NCI-H1436 treated with DMSO at 0.1 percent for 48 hours (cell line): ENCODE measurements at places on chromosomes 3 and 15.

DNA sequence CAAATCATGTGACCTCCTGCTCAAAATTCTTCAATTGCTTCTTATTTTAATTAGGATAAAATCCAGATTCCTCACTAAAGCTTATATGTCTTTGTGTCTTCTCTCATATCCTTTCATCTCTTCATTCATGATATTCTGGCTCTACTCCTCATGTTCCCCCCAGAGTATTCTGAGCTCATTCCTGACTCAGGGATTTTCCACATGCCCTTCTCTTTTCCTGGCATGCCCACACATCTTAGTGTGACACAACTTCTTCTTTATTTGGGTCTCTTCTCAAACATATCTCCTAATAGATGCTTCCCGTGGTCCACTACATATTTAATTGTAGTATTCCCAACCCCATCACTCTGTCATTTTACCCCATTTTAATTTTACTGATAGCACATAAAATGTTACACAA, 15.2 kb upstream of the MBNL1 start:
- DNase-seq: no peak

GRCh38 chr3:114675104-114675503, 381.3 kb downstream of the TIGIT start:
- DNase-seq: no peak

GRCh38 chr3:119937229-119937628, 155.3 kb downstream of the NR1I2 start:
- DNase-seq: no peak

GRCh38 chr3:39181408-39182335, 10.7 kb downstream of the XIRP1 start:
- no peak for DNase-seq

- DNase-seq: no peak
Measured at GRCh38 chr3:98778852-98779413, 15.8 kb downstream of the ST3GAL6 start.

- DNase-seq: no peak
Measured at GRCh38 chr3:173591401-173591800, 193.9 kb downstream of the NLGN1 start.

DNA sequence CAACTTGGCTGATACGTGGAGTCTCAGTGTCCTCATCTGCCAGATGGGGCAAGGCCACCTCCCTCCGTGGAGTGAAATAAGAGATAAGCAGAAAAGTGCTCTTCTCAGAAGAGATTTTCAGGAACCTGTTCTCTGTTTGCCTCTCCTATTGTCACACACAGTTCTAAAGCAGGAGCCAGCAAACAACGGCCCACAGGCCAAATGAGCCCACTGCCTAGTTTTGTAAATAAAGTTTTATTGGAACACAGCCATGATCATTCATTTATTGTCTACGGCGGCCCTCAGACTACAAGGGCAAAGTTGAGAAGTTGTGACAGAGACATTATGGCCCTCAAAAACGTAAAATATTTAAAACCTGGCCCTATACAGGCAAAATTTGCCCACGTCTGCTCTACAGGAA, 256.8 kb upstream of the IGF1R start:
- no peak for DNase-seq

GRCh38 chr3:148697306-148698189, at the start of gene AGTR1:
TSS of gene AGTR1 (plus strand) at chr3:148697903. CDS start at chr3:148741036, 43,133 bp downstream.
- no peak for DNase-seq

- DNase-seq: no peak
Measured at GRCh38 chr15:43218908-43219706, 1.7 kb downstream of the EPB42 start.

GRCh38 chr3:132504375-132504933, 87.2 kb downstream of the DNAJC13 start:
- DNase-seq: no peak

GRCh38 chr3:197749601-197750395, at the start of gene FYTTD1:
TSS of gene FYTTD1 (plus strand) at chr3:197749883. CDS start at chr3:197749972, 89 bp downstream.
- DNase-seq: peak; percentile 40

- peak; percentile 35 for DNase-seq
Measured at GRCh38 chr3:128497305-128498126, 4.5 kb upstream of the GATA2 start.

- no peak for DNase-seq
Measured at GRCh38 chr3:53342353-53342752, 5.0 kb downstream of the DCP1A start.

DNA sequence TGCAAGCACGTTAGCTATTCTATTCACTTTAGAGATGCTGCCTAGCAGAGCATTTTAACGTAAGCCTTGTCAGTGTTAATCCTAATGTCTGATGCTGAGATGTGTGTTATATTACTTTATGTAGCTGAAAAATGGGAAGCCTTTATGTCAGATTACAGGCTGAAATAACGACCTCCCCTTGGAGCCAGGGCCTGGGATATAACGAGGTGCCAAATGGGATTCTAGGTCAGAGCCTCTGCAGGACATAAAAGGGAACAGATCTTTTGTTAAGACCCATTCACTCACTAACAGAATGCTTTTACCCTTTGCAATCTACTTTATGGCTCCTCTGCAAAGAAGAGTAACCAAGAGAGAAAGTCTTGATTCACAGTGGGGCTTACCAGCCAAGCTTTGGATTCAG, 815.5 kb upstream of the CFAP20DC start:
- DNase-seq: no peak

GRCh38 chr3:153130312-153130977, 31.6 kb upstream of the RAP2B start:
- no peak for DNase-seq

GRCh38 chr3:171752329-171752728, 58.0 kb downstream of the PLD1 start:
- no peak for DNase-seq

DNA sequence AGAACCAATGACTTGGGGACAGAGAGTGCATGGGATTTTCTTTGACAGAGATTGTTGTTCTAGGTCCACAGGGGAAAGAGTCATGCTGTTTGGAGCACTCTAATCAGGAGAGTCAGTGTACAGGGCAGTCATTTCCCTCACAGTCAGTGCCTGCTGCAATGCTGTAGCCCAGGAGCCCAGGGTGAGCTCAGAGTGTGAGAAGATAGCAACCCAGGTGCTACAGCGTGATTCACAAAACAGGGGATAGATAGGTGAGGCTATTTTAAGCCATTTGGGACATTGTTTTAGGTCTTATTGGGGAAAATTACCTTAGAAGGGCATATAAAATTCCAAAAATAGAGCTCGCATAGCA, 37.3 kb downstream of the LNP1 start:
- no peak for DNase-seq

- no peak for DNase-seq
Measured at GRCh38 chr15:73328981-73329380, 39.8 kb downstream of the HCN4 start.

DNA sequence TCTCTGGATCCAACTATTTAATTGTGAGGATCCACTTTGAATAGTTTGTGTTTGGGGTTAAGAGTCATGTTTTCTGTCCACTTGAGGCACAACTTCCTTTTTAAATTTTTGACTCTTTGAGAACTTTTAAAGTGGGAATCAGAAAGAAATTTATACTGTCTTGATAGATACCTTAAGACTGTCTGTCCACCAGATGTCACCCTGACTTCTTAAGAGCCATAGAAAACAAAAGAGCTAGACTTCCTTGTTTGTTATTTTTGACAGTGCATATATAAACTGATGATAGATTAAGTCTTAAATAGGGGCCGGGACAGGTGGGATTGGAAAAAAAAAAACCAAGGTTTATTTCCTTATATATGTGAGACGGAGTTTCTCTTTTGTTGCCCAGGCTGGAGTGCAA, 52.1 kb upstream of the WDR72 start:
- no peak for DNase-seq

DNA sequence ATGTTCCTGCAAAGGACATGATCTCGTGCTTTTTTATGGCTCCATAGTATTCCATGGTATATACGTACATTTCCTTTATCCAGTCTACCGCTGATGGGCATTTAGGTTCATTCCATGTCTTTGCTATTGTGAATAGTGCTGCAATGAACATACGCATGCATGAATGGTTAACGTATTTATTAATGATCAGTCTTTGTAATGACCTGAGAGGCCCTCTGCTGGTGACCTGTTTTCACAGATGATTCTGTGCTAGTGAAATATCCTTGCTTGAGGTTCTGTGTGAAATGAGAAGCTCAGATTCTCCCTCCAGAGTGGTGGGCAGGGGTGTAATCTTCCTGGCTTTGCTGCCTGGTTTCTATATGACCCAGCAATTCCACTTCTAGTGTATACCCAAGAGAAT, 160.2 kb upstream of the RASGRP1 start:
- no peak for DNase-seq

DNA sequence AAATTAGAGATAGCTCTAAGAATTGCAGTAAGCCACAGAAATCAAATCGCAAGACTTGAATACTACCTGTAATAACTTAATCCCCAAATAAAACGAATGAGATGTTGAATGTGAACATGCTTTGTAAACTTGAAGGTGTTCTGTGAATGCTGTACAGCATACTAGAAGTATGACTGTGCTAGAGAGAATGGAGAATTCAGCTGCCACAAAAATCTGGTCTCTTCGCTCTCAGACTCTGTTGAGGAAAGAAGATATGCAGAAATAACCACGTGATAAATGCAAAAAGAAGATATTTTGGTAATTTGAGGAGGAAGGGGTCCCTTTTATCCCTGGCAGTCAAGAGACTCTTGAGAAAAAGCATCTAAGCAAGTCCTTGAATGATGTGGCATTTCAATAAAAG, 37.3 kb downstream of the ZBTB38 start:
- DNase-seq: no peak

DNA sequence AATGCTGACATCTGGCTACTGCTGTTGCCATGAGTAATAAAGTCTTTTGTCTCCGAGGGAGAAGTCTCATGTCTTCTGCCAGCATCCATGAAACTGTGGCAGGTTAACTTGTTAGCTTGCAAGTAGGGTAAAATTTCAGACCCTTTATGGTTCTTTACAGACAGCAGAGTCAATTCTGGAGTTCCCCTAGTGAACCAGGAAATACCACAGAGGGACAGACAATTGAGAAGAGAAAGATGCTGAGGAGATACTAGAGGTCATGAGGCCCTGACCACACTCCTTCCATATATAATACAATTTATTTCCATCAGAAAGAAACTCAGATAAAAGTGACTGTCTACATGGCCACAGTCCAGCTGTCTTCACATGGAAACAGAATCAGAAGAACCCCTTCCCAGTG, 38.1 kb downstream of the NMNAT3 start:
- DNase-seq: no peak

- no peak for DNase-seq
Measured at GRCh38 chr3:195612075-195612800, 28.5 kb upstream of the APOD start.

- DNase-seq: no peak
Measured at GRCh38 chr3:43477600-43477999, 144.2 kb downstream of the ANO10 start.

GRCh38 chr3:173275740-173276139, 121.8 kb upstream of the NLGN1 start:
- DNase-seq: no peak

DNA sequence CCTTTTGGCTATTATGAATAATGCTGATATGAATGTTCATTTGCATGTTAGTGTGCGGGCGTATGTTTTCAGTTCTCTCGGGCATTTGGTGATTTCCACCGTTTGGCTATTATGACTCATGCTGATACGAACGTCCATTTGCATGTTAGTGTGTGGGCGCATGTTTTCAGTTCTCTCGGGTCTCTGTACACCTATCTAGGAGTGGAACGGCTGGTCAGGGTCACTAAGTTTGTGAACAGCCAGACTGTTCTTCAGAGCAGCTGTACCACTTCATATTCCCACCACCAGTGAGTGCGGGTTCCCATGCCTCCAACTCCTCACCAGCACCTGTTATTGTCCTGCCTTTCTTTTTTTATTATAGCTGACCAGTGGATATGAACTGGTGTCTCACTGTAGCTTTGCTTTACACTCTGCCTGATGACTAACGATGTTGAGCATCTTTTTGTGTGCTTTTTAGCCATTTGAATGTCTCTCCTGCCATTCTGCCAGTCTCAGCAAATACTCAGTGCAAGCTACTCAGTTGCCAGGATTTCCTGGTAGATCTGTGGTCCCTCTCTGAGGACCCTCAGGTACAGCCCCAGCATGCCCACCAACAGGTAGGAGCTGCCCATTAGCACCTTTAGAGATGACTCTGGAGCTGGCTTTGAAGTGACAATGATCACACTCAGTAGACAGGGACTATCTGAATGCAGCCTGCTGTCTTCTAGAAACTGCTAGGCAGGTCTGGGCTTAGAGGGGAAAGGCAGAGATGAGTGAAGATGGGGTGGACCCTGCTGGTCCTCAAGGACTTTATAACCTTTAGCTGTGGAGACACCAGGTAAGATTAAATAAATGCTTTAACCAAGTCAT, 141.1 kb downstream of the XXYLT1 start:
- no peak for DNase-seq

DNA sequence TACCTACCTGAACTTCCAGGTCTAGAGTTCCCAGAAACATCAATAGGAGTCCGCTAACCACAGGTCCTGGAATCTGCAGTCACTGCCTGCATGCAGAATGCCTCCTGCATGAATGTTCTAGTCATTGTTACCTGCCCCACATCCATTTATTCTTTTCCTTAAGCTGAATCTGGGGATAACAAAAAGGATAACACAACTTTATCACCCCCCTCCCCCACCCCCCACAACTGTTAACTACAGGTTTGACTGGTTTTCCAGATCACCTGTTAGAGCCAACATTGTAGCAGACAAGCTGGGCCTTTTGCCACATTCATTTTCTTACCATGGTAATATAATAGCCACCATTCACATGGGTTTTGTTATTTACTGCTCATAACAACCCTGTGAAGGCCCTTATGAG, 4.6 kb upstream of the CTSH start:
- no peak for DNase-seq

- no peak for DNase-seq
Measured at GRCh38 chr3:138326866-138327595, 2.6 kb downstream of the NME9 start.

- DNase-seq: no peak
Measured at GRCh38 chr15:76384409-76384808, 47.8 kb downstream of the ISL2 start.

GRCh38 chr3:38268522-38268921, 2.9 kb downstream of the SLC22A13 start:
- DNase-seq: no peak

- DNase-seq: no peak
Measured at GRCh38 chr3:23726811-23727548, 78.8 kb upstream of the UBE2E1 start.

DNA sequence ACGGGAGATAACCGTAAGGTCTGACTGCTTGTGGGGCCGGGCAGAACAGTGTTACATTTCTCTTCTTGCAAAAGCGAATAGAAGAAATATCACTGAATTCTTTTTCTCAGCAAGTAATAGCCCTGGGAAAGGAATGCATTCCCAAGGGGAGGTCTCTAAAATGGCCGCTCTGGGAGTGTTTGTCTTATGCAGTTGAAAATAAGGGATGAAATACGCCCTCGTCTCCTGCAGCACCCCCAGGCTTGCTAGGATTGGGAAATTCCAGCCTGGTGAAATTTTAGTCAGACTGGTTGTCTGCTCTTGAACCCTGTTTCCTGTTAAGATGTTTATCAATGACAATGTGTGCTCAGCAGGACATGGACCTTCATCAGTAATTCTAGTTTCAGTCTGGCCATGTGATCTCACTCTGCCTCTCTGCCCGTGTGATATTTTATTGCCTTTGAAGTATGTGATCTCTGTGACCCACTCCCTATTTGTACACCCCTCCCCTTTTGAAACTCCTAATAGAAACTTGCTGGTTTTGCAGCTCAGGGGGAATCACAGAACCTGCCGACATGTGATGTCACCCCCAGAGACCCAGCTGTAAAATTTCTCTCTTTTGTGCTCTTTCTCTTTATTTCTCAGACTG, 715.6 kb downstream of the ROBO1 start:
- DNase-seq: no peak
